Calu3 (cell line): ENCODE measurements at places on chromosomes 7 and 10. TPM values are rescaled to one million over a fixed set of nuclear protein-coding genes. Genes with fewer than 3 reads are reported as not detected.

The PRF1 gene
- total RNA-seq, result not detected in 2 replicates

The WIPF3 gene
- total RNA-seq, result 4.9 and 6.4 TPM in 2 replicates

The REEP3 gene
- 94.7 and 97.5 TPM in 2 replicates for total RNA-seq

GRCh38 chr7:35037211-35037525, at the start of gene DPY19L1:
TSS of gene DPY19L1 (minus strand) at chr7:35037485. CDS start at chr7:35037394, 91 bp downstream.
- DNase-seq, result no peak

- no peak for DNase-seq
Observed at GRCh38 chr10:68816796-68817412, 10.4 kb upstream of the STOX1 start.

DNA sequence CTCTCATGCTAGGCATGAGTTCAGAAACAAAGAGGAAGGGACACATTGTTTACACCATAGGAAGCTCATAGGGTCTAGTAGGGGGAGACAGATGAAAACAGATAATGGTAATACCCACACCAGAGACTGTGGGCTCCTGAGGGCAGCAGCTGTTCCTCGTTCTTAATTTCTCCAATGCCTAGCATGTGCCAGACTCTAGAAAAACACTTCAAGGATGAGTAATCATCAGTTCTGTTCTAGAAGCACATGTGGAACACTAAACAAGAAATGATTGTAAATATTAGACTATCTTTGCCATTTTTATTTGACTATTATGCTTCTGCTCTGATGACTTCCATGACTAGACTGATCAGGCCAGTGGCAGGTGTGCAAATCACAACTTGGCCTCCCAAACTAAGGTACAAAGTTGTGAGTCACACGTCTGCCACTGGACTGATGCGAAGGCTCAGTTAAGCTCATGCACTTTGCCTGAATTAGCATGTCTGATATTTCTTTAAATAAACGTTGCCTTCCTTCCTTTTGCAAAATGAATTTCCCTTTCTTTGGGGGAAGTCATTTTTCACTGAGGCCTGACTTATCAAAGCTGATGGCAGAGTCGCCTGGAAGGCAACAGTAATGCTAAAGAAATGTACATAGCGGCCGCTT, 89.2 kb upstream of the FGL2 start:
- DNase-seq, result no peak

The OR9A2 gene
- total RNA-seq, result not detected in 2 replicates

DNA sequence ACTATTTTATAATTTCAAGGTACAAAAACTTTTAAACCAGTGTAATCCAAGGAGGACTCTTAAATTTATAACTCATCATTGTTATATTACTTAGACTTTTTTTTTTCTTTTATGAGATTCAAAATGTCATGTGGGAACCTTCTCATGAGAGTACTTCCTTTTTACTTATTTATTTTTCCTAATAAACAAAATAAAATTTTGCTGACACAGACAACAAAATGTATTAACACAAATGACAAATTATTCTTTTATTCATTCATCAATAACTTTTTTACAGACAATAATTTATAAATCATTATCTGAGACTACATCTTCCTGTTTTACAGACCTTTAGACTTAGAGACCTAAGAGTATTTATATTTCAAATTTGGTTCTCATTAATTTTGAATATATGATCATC, 706.2 kb downstream of the SUGCT start:
- DNase-seq, result no peak

DNA sequence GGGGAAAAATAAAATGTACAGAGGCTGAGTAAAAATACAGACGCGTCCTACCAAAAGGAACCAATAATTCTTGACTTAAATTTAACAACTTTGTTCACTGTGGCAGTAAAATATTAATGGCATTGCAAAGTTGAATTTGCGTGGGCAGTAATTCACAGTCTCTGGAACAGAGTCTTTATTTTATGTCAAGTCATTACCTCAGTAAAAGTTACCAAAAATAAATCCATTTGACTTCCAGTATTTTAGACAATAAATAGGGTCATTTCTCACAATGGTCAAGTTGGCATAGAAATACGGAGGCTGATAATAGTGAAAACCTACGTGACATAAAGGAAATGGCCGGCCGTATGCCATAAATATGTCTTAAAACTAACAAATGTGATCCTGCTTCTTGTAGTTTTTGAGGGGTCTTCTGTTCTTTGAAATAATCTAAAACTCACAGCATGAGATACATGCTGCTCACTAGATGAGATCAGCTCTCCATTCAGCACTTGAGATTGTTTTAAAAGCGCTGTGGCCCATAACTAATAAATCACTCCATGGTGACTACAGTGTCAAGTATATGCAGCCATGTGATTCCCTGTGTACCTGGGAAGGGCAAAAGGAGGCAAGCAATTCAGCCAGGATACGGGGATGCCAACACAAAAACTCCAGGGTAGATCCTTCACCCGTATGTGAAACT, 75.3 kb downstream of the DOCK4 start:
- no peak for DNase-seq

- no peak for DNase-seq
Observed at GRCh38 chr7:138382862-138383565, 77.0 kb upstream of the TRIM24 start.

DNA sequence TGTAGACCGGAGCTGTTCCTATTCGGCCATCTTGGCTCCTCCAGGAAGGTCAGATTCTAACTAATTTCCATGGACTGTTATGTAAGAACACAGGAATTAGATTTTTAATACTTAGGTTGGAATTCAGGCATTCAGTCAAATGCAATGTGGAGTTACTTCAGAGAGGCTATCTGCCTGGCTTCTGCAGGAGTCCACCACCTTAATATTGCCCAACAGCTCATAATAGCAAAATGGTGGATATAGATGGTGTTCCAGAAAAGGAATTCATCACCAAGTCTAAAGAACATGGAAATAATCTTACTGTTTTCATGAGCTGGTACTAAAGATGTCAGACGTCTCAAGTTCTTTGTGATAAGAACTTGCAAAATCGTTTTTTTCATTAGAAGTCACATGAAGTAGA, 39.5 kb downstream of the CRHR2 start:
- DNase-seq, result no peak
